ENCODE measurements at places on chromosomes 12 and 14.

- peak; percentile 63 for DNase-seq
These were observed 61.3 kb downstream of the C14orf132 start for GRCh38 chr14:96100161-96101064.

GRCh38 chr14:34135492-34135891 is 184.6 kb upstream of the EGLN3 start:
- no peak for DNase-seq

DNA sequence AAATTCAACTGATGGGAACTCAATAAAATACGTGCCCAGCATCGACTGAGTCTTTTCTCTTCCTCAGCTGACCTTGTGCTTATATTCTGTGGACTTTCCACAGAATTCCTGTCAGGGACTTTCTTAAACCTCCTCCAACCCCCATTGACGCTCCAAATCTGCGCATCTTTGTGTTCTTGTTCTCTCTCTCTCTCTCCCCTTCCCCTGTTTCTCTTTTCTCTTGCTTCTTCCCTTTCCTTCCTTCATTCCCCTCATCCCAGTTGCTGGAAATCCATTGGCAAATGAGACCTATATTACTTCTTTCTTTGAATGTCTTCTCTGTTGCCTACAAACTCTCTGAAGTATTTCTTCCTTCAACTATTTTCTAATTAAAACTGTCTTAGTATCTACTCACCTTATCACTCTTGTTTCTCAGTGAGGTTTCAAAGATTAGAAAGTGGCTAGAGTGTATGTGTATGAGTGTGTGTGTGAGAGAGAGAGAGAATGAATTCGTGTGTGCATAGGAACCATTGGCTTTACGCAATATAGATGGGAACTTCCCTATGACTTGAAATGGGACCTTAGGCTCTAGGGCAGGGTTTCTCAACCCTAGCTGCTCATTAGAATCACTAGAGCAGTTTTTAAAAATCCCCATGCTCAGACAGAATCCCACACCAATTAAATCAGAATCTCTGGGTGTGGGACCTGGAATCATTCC is 41.8 kb upstream of the DHRS7 start:
- DNase-seq: no peak

- DNase-seq: no peak
These were observed 23.8 kb downstream of the MYL2 start for GRCh38 chr12:110896559-110896958.

GRCh38 chr12:1328391-1328790 is 266.0 kb downstream of the FBXL14 start:
- DNase-seq: no peak

DNA sequence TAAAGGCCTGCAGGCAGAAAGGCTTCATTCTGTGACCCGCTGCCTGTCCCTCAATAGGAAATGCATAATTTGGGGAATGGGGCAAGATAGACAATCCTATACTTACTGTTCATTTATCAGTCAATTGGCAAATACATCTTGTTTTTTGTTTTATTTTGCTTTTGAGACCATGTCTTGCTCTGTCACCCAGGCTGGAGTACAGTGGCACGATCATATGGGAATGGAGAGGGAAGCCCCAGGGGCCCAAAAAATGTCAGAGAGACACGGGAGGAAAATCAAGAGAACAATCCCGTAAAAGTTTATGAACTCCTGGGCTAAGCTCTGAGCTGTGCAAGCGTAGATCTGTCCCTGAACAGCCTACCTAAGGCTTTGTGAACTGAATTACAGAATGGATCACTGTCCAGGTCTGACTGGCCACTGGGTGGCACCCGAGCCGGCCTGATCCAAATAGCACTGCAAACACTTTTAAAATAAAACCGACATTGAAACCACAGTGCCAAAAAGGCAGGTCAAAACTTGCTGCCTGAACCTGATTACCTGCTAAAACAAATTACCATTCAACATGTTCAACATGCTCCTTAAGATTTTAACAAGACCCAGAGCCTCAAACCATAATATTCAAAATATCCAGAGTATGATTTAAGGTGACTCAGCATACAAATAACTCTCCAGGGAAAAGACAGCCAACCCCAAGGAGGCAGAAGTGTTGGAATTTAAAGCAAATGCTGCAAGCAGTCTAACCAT is 11.8 kb downstream of the COPS7A start:
- DNase-seq: peak; percentile 47

DNA sequence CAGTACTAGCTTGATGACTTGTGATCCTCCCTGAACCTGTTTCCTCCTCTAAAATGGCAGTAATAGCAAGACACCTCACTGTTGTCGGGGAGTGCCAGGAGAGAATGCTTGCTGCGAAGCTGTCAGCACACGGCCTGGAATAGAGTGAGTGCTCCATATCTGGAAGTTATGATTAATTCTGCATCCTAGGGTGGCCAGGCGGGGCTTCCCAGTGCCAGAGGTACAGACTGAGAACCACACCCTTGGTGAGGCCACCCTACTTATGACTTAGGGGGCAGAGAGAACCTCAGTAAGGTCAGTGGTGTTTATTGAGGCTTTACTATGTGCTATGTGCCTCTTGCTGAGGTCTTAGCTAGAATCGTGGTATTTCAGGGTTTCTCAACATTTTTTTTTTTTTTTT is 20.1 kb downstream of the MORN3 start:
- no peak for DNase-seq

GRCh38 chr12:54958048-54958658 is 26.4 kb downstream of the TESPA1 start:
- DNase-seq: no peak

- DNase-seq: no peak
These were observed 108.7 kb downstream of the PTGER2 start for GRCh38 chr14:52422650-52423356.

GRCh38 chr12:98595243-98595988 is 1.9 kb downstream of the SLC25A3 start:
- DNase-seq: no peak

DNA sequence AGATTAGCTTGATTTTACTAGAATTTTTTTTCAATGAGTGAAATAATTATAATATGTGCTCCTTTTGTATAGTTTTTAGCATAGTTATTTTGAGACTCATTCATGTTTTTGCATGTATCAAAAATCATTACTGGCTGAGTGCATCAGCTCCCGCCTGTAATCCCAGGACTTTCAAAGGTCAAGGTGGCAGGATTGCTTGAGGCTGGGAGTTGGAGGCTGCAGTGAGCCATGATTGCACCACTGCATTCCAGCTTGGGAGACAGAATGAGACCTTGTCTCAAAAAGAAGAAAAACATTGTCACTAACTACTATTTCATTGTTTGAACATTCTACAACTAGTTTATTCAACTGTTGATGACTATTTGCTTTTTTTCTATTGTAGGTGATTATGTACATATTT is 802.7 kb downstream of the SLC16A7 start:
- DNase-seq: no peak
